ENCODE measurements at places on chromosomes 12 and 14. TPM values are rescaled to one million over a fixed set of nuclear protein-coding genes. Genes with fewer than 3 reads are reported as not detected.
A peak's percentile ranks its signal among the peaks of the same experiment; 100 is the strongest.

The AP4S1 gene
- 16.0 TPM for total RNA-seq

The EXOC3L4 gene
- total RNA-seq = not detected

The TMEM229B gene
- total RNA-seq = 12.3 TPM

The LHX5 gene
- not detected for total RNA-seq

The PTGER2 gene
- total RNA-seq = 23.1 TPM

The ZNF740 gene
- total RNA-seq = 32.6 TPM

The RITA1 gene
- 10.1 TPM for total RNA-seq

- no peak overlapping the region for H3K27ac ChIP-seq
- H3K4me3 ChIP-seq = no peak overlapping the region
- H3K4me1 ChIP-seq = no peaks in the 10 kb centered on the region
- no peaks in the 10 kb centered on the region for H3K36me3 ChIP-seq
- no peak for DNase-seq
- H3K27me3 ChIP-seq = peaks cover 3% of the 10 kb centered on the region
Measured at GRCh38 chr14:96064866-96065265, 25.7 kb downstream of the C14orf132 start.

DNA sequence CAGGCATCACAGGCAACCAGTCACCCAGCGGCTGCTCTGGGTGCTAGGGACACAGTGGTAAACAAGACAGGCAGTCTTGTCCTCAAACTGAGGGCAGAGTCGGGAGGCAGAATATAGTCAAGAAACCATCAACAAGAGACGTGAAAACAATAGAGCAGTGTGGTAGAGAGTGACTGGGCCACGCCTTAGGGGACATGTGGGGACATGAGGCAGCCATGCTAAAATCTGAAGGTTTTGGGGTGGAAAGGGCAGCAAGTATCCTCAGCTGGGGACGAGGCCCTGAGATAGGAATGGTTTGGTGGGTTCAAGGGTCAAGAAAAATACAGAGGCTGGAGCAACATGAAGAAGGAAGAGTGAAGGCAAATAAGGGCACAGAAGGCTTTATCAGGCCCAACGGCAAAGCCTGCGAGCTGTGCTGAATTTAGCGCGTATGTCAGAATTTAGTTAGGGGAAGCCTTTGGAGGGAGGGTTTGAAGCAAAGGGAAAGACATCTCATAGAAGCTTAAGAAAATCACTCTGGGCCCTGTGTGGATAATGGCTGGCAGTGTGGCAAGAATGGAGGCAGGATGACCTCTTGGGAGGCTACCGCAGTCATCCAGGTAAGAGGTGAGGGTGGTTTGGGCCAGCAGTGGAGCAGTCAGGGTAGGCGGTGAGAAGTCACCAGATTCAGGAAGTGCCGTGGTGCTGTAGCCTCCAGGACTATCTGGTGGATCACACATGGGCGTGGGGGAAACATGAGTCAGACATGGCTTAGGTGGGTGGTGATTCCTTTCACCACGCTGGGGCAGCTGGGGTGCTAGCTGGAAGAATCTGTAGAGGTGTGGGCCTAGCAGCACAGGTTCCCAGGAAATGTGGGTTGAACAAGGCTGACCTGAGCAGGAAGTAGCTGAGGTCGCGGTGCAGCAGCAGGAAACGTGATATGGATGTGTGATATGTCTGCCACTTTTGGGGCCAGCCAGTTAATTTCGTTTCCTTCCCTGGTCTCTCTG, 3.0 kb downstream of the EVL start:
- H3K4me1 ChIP-seq = peaks cover 92% of the 10 kb centered on the region
- peak; percentile 88 for DNase-seq
- H3K27me3 ChIP-seq = no peaks in the 10 kb centered on the region
- peak overlapping the region; percentile 95 for H3K27ac ChIP-seq
- peak overlapping the region; percentile 100 for H3K4me3 ChIP-seq

GRCh38 chr12:27319409-27319808, 13.2 kb upstream of the BMAL2 start:
- peaks cover 42% of the 10 kb centered on the region for H3K36me3 ChIP-seq
- H3K4me3 ChIP-seq = no peak overlapping the region
- H3K27ac ChIP-seq = no peak overlapping the region
- H3K4me1 ChIP-seq = no peaks in the 10 kb centered on the region
- H3K27me3 ChIP-seq = no peaks in the 10 kb centered on the region

DNA sequence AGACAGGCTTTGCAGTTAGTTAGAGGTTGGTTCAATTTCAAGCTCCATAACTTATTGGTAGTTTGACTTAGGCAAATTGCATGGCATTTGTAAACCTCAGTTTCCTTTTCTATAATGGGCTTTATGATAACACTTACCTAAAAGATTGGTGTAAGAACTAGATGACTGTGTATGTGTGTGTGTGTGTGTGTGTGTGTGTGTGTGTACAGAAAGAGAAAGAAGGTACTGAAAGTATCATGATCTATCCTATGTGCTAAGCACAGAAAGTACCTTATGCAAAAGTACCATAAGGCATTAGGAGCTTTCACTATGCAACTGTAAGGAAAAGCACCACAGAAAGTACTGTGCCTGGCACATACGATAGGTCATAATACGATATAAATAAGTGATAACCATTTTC, 304.3 kb upstream of the KITLG start:
- H3K27ac ChIP-seq = no peak overlapping the region
- no peaks in the 10 kb centered on the region for H3K36me3 ChIP-seq
- no peak for DNase-seq
- no peak overlapping the region for H3K4me3 ChIP-seq

DNA sequence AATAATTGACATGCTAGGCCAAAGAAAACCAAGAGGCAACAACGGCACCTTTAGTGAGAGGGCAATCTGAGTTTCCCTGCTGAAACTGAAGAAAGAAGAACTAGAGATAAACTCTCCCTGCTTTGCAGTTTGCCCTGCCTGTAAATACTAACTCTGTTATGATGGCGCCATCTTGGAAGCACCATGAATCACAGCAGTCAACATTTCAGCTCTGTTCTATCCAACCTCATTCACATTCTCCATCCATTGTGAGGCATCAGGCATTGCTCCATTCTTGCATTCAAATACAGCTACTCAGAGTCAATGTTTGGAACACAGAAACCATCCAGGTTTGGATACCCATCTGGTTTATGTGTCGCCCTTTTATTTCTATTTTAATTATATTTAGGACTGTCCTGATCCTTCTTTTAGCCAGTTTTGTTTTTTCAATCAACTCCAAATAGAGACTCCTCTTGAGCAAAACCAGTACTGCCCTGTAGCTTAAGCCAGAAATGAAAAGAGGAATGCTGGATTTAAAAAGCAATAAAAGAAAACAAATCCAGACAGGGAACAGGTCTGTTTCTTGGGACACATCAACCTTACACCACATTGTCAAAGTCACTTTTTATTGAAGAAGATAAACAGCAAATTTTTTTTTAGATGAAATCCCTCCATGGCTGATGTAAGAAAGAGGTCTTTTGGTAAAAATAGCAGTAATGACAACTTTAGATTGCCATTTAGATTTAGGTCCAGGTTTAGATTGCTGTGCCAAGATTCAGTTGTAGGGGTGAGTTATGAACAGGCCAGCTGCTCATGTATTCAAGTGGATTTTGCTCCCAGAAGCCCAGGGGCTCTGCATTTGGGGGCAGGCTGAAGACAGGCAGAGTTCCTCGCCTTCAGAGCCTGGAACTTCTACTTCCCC, 33.3 kb upstream of the PPM1A start:
- no peak overlapping the region for H3K27ac ChIP-seq
- H3K4me1 ChIP-seq = no peaks in the 10 kb centered on the region
- no peak for DNase-seq
- H3K36me3 ChIP-seq = no peaks in the 10 kb centered on the region

DNA sequence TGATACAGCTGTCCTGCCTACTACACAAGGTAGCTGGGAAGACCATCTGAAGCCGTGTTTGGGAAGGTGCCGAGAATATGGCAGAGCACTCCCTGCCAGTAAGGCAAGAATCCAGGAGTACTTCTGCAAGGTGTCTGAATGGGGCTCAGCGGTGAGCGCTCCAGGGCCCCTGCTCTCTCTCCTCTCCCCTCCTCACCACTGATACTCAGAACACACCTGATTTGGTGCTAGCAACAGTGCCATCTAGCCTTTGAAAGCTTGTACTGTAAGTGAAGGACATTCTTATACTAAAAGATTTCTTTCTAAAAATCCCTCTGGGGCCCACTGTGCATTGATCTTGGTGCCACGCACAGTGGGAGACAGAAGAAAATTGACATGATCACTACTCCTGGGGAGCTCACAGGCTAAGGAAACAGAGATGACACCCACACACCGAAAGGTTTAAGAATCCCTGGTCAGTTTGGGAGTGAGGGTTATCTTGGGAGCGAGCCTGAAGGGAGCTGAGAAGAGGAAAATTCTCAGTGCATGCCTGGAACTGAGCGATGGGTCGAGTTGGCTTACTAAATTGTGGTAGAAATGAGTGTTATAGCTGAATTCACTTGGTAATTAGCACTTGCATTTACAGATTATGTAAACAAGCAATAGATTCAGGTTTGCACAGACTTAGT, 216.9 kb downstream of the NTF3 start:
- H3K4me3 ChIP-seq = no peak overlapping the region
- H3K36me3 ChIP-seq = no peaks in the 10 kb centered on the region
- no peaks in the 10 kb centered on the region for H3K4me1 ChIP-seq
- DNase-seq = no peak
- H3K27me3 ChIP-seq = no peaks in the 10 kb centered on the region
